Stimulated activated CD8-positive, alpha-beta memory T cell treated with anti-CD3 and anti-CD28 coated beads, Interleukin-7, amount 100 ng/mL, for 48 hours (primary cell): ENCODE measurements at places on chromosomes 3 and 15.

GRCh38 chr3:30114918-30115317 is 491.5 kb upstream of the TGFBR2 start:
- DNase-seq = no peak

DNA sequence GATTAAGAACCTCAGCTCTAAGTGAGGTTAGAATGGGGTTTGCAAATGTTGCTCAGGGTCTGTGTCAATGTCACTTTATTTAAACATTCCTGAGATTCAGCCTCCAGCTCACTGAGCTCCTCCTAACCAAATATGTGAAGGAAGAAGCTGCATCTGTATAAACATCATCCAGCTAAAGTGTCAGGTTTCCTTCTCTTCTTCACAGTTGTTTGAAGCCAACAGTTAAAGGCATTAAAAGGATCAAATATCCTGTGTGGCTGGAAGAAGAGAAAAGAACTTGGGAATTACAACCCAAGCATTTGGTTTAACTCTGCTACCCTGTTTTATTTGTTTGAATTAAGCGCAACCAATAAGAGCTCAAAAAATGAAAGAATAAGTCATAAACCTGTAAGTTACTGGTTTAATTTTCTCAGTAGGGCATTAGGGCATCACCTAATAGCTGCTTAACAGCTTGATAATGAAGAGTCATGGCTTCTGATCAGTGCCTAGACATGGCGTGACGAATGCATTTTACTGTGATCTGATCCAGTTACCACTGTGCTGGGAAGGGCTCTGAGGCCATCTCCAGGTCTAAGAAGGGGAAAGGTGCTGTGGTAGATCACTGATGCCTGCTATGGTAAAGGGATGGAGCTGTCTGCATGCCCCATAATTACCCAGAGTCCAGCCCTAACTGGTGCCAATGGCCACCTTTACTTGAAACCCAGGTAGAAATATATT is 165.7 kb upstream of the TSC22D2 start:
- no peak for DNase-seq

DNA sequence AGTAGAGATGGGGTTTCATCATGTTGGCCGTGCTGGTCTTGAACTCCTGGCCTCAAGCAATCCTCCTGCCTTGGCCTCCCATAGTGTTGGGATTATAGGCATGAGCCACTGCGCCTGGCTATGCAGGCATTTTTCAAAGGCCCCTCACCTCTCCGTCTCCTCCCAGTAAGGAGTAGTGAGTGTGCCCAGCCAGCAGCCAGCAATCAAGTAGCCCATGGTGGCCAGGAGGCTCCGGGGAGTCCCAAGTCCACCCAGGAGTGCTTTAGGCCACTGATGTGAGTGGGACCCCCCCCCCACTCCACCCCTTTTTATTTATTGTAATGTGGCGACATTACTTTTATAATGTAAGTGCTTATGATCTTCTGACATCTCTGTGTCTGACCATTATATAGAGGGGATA is 8.1 kb downstream of the ISG20 start:
- DNase-seq = no peak

DNA sequence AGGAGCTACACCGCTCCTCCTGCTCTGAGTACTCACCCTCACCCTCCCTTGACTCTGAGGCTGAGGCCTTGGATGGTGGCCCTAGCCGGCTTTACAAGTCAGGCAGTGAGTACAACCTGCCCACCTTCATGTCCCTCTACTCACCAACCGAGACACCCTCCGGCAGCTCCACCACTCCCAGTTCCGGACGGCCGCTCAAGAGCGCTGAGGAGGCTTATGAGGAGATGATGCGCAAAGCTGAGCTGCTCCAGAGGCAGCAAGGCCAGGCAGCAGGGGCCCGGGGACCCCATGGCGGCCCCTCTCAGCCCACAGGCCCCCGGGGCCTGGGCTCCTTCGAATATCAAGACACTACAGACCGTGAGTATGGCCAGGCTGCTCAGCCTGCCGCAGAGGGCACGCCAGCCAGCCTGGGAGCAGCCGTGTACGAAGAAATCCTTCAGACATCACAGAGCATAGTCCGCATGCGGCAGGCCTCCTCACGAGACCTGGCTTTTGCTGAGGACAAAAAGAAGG is 21.2 kb upstream of the APEH start:
- DNase-seq = no peak

DNA sequence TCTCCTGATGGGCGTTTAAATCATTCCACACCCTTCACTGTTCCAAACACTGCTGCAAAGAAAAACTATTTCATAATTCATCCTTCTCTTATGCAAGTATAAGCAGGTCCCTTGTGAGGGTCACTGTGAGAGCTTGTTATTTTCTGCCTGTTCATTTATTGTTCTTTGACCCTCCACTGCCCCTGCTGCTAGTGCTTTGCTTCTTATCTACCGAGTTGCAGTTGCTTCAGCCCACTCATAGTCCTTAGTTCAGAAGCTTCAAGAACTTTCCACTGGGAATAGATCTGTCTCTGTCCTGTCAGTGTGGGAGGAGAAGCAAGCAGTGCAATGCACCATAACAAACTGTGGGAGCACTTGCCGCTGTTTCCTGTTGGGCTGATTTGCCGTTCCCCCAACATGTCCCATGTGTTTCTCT is 39.8 kb downstream of the RIOX2 start:
- DNase-seq = no peak

DNA sequence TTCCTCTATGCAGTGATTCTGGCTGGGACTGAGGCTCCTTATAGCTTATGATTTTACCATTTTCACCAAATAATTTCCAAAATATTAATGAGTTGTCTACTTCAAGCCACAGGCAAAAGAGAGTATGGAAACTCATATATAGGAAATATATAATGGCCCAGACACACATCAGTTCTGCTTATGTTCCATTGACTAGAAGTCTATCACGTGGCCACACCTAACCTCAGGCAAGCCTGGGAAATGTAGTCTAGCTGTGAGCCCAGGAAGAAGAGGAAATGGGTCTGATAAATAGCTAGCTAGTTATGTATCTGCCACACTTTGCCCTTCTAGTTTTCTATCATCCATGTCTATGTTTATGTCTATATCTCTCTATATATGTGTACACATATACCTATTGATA is 195.1 kb downstream of the OTOL1 start:
- no peak for DNase-seq

GRCh38 chr15:81195339-81195864 is 1.3 kb upstream of the IL16 start:
- DNase-seq = no peak

- peak; percentile 42 for DNase-seq
Observed at GRCh38 chr3:59559721-59560435, 510.1 kb upstream of the CFAP20DC start.

GRCh38 chr15:77457191-77457904 is 36.7 kb downstream of the HMG20A start:
- DNase-seq = no peak

DNA sequence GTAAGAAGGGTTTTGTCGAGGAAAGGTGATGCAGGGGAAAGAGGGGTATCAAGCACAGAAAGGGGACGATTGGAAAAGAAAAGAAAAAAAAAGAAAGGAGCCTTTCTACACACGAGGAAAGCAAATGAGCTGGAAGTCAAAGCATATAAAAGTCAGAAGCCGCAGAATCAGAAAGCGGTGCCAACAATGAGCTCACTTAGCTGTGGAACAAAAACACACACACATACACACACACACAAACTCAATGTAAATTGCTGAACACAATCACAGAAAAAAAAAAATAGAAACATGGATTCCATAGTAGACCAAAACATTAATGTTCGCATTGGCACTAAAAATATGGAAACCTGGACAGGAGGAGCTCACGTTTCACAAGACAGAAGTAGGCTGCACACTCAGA is 63.4 kb upstream of the FEZF2 start:
- no peak for DNase-seq

GRCh38 chr3:150107429-150108175 is 136.9 kb upstream of the PFN2 start:
- no peak for DNase-seq

DNA sequence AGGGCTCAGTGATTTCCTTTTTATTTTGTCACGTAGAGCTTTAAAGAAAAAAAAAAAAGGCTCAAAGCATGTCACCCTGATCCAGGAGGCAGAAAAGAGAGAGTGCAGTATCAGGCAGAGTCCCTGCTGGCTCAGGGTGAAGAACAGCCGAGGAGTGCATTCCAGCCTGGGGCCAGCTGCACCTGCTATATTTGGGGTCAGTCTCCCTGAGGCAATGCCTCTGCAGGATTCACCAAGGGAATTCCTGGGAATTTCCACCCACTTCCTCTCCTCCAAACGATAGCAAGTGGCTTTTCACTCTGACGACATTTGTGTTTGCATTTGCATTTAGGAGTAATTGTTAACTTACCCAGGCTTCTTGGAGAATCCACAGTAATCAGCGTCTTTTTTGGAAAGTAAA is 202.9 kb upstream of the CTNNB1 start:
- no peak for DNase-seq
